ENCODE measurements at places on chromosomes 12 and 14.

DNA sequence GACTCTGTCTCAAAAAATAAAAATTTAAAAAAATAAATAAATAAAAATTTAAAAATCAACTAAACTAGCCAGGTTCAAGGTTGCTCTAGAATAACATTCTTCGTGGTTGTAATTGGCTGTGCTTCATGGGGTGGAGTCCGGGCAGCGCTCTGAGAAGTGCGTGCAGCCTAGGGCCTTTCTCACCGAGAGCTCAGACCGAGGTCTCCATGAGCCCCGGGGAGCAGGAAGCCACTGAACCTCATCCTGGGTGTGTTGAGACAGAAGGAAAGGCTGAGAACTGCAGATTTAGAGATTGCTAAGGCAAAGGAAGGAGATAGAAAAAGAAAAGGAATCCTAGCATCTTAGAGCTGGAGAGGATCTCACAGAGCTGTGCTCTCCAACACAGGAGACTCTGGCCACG is 14.7 kb downstream of the P2RX4 start:
- peaks cover 8% of the 10 kb centered on the region for H3K36me3 ChIP-seq
- no peak overlapping the region for H3K4me3 ChIP-seq
- no peak overlapping the region for H3K27ac ChIP-seq

GRCh38 chr12:55663391-55663790 is 26.7 kb downstream of the OR10P1 start:
- H3K4me1 ChIP-seq: no peaks in the 10 kb centered on the region
- no peak for DNase-seq
- H3K4me3 ChIP-seq: no peak overlapping the region
- no peaks in the 10 kb centered on the region for H3K27me3 ChIP-seq
- H3K36me3 ChIP-seq: no peaks in the 10 kb centered on the region

GRCh38 chr12:32708926-32709325 is 29.8 kb downstream of the DNM1L start:
- no peak for DNase-seq
- H3K36me3 ChIP-seq: no peaks in the 10 kb centered on the region
- H3K4me3 ChIP-seq: no peak overlapping the region
- H3K4me1 ChIP-seq: no peaks in the 10 kb centered on the region

GRCh38 chr12:43333644-43334043 is 218.4 kb downstream of the ADAMTS20 start:
- no peaks in the 10 kb centered on the region for H3K27me3 ChIP-seq
- no peaks in the 10 kb centered on the region for H3K36me3 ChIP-seq
- H3K4me3 ChIP-seq: no peak overlapping the region
- H3K27ac ChIP-seq: no peak overlapping the region
- peaks cover 2% of the 10 kb centered on the region for H3K4me1 ChIP-seq

- no peaks in the 10 kb centered on the region for H3K27me3 ChIP-seq
- no peaks in the 10 kb centered on the region for H3K36me3 ChIP-seq
- peaks cover 23% of the 10 kb centered on the region for H3K4me1 ChIP-seq
Measured at GRCh38 chr12:121860257-121860656, 1.6 kb upstream of the HPD start.

DNA sequence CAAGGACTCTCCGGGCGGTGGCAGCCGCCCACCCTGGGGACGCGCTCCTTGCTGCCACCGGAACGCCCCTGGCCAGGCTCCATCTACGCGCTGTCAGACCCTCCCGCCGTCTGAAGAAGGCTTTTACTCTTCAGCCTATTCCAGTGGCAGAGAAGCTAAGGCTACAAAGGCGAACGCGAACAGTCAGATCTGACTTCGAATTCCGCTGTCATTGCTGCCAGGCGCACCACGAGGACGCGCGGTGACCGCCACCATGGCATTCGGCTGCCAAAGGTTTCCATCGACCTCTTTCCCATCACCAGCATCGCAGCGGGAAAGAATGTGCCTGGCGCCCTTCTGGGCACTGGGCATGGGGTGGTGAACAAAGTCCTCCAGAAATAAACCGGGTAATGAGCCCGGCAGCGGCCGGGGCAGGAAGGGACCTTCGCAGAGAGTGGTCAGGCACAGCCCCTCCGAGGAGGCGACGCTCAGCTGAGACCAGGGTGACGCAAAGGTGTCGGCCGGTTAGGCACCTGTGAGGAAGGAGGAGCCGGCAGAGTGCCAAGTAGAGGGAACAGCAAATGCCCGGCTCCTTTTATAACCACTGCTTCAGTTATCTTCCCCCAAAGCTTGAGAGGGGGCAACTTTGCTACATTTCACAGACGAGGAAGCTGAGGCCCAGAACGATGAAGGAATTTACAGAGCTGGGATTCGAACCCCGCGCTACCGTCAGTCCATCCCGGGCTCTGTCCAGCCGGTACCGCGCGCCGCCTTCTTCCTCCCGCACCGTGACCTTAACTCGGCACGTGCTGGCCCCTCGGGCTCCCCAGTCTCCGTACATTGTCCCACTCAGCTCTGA is 1.9 kb upstream of the RFX4 start:
- H3K27ac ChIP-seq: no peak overlapping the region
- DNase-seq: no peak
- peaks cover 95% of the 10 kb centered on the region for H3K27me3 ChIP-seq
- no peaks in the 10 kb centered on the region for H3K36me3 ChIP-seq
- H3K4me3 ChIP-seq: no peak overlapping the region

GRCh38 chr14:47539031-47539461 is 136.4 kb downstream of the MDGA2 start:
- DNase-seq: peak; percentile 59
- no peak overlapping the region for H3K27ac ChIP-seq
- no peaks in the 10 kb centered on the region for H3K27me3 ChIP-seq
- H3K4me1 ChIP-seq: peaks cover 3% of the 10 kb centered on the region
- H3K4me3 ChIP-seq: no peak overlapping the region

DNA sequence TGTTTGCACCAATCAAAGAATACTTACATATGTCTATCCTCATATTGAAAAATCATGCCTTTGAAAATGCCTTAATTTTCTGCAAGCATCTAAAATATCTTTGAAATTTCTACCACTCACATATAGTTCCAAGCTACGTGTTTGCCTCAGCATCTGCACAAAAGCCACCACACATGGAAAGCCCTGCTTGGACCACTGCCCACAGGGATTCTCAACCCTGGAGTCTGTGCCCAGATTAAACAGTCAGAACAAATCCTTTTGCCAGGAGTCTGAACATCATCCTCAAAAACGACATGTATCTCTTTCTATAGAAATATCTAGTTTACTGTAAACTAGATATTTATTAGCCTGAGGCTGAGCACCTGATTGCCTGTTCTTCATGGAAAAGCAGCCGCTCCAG is 32.6 kb downstream of the ARMH4 start:
- no peaks in the 10 kb centered on the region for H3K27me3 ChIP-seq
- no peak for DNase-seq
- no peak overlapping the region for H3K27ac ChIP-seq
- H3K4me3 ChIP-seq: no peak overlapping the region

- peak; percentile 12 for DNase-seq
- no peak overlapping the region for H3K27ac ChIP-seq
- no peaks in the 10 kb centered on the region for H3K27me3 ChIP-seq
Measured at GRCh38 chr12:99259040-99259934, 388.3 kb upstream of the GARIN6 start.

- H3K4me3 ChIP-seq: no peak overlapping the region
- DNase-seq: no peak
- H3K27ac ChIP-seq: no peak overlapping the region
- H3K36me3 ChIP-seq: no peaks in the 10 kb centered on the region
- H3K27me3 ChIP-seq: no peaks in the 10 kb centered on the region
Measured at GRCh38 chr14:63992858-63993257, 140.1 kb downstream of the SYNE2 start.

GRCh38 chr12:8970432-8970831 is 18.9 kb upstream of the KLRG1 start:
- no peak for DNase-seq
- no peak overlapping the region for H3K4me3 ChIP-seq

DNA sequence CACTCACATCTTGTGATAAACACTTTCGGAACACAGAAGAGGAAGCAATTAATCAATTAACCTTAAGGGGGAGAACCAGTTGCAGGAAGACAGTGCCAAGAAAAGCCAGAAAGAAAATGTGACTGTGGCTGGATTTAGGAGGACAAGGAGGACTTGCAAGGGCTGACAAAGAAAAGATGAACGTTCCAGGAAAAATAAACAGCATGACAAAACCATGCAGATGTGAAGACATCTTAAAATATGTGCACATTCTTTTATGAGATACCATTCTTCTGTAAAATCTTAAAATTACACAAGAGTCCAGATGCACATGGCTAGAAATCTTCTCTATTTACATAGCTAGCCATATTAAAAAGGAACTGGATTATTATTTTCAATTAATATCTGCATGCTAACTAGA is 33.4 kb downstream of the KITLG start:
- H3K4me1 ChIP-seq: no peaks in the 10 kb centered on the region
- no peak for DNase-seq
- H3K27me3 ChIP-seq: no peaks in the 10 kb centered on the region
- peak overlapping the region; percentile 5 for H3K4me3 ChIP-seq

- peak overlapping the region; percentile 2 for H3K27ac ChIP-seq
- H3K4me1 ChIP-seq: peaks cover 6% of the 10 kb centered on the region
- peaks cover 78% of the 10 kb centered on the region for H3K36me3 ChIP-seq
- H3K4me3 ChIP-seq: no peak overlapping the region
- peak; percentile 69 for DNase-seq
Measured at GRCh38 chr12:132638541-132639408, 20.2 kb downstream of the P2RX2 start.

Data from mesenchymal stem cell (in vitro differentiated cells and primary cell).